ENCODE measurements at places on chromosomes 2 and 18.

GRCh38 chr18:8942021-8942908, 160.2 kb upstream of the NDUFV2 start:
- no peaks in the 10 kb centered on the region for H3K4me1 ChIP-seq
- no peaks in the 10 kb centered on the region for H3K36me3 ChIP-seq
- peaks cover 3% of the 10 kb centered on the region for H3K27me3 ChIP-seq
- H3K4me3 ChIP-seq: no peak overlapping the region
- H3K27ac ChIP-seq: no peak overlapping the region

DNA sequence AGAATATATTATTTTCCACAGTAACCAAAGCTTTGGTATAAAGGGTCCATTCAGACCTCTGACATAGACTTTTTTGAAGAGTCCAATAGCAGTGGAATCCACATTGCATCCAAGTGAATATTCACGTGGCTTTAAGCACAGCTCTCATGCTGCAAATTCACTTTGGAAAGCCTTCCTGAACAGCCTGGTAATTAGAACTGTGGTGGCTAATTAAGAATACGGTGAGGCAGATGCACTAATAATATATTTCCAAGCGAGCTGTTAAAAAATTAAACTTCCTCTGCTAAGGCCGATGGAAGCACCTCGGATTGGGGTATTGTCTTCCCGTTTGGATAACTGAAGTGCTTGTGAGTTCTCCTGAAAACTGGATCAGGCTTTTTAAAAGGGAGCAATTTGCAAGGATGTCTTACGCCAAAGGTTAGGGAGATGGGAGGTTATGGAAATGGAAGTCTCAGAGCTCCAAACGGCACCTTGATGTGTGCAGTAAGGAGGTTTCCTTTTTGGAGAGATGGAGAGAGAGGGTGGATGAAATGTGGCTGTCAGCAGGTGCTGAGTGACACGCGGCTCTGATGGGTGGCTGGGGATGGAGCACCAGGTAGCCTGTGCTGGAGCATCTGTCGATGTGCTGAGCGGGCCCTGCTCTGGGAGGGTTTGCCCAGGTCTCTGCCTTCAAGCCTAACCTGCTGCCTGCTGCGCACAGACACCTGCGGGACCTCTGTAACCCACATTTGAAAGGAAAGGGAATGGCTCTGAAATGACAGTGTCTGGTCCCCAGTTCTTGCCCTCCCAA, 37.5 kb downstream of the CABLES1 start:
- no peaks in the 10 kb centered on the region for H3K27me3 ChIP-seq
- H3K36me3 ChIP-seq: no peaks in the 10 kb centered on the region
- no peaks in the 10 kb centered on the region for H3K4me1 ChIP-seq
- no peak overlapping the region for H3K27ac ChIP-seq

GRCh38 chr2:109537565-109538222, 76.1 kb downstream of the SEPTIN10 start:
- H3K36me3 ChIP-seq: no peaks in the 10 kb centered on the region
- no peak overlapping the region for H3K27ac ChIP-seq
- DNase-seq: no peak
- H3K4me3 ChIP-seq: no peak overlapping the region

- H3K4me1 ChIP-seq: peaks cover 31% of the 10 kb centered on the region
- H3K4me3 ChIP-seq: no peak overlapping the region
- H3K27ac ChIP-seq: no peak overlapping the region
- no peak for DNase-seq
- peaks cover 61% of the 10 kb centered on the region for H3K36me3 ChIP-seq
Measured at GRCh38 chr2:180992994-180993393, 12.6 kb downstream of the UBE2E3 start.

DNA sequence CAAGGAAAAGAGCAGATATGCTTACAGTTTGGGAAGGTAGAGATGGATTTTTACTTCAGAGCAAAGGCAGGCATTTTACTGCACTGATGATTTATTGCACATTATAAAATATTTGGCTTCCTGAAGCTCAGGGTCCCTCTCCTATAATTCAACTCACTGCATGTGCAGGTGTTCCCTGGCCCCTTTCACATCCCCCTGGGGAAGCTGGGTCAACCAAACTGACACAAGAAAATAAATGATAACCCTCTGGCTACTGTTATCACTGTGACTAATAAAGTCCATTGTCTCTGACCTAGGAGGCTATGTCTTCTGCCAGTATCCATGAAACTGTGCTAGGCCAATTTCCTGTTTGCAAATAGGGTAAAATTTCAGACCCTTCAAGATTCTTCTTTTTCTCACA, 163.1 kb downstream of the ARL6IP6 start:
- H3K36me3 ChIP-seq: no peaks in the 10 kb centered on the region
- no peak for DNase-seq
- no peaks in the 10 kb centered on the region for H3K27me3 ChIP-seq
- H3K4me3 ChIP-seq: no peak overlapping the region
- no peaks in the 10 kb centered on the region for H3K4me1 ChIP-seq

GRCh38 chr2:203070701-203071100, 56.0 kb downstream of the NBEAL1 start:
- H3K27ac ChIP-seq: no peak overlapping the region
- H3K4me3 ChIP-seq: no peak overlapping the region
- no peak for DNase-seq
- H3K4me1 ChIP-seq: peaks cover 6% of the 10 kb centered on the region
- no peaks in the 10 kb centered on the region for H3K27me3 ChIP-seq
- H3K36me3 ChIP-seq: peaks cover 33% of the 10 kb centered on the region

- H3K36me3 ChIP-seq: no peaks in the 10 kb centered on the region
- DNase-seq: no peak
- no peaks in the 10 kb centered on the region for H3K27me3 ChIP-seq
Measured at GRCh38 chr2:72291059-72291458, 143.4 kb upstream of the CYP26B1 start.

- H3K4me1 ChIP-seq: no peaks in the 10 kb centered on the region
- H3K27ac ChIP-seq: no peak overlapping the region
- H3K4me3 ChIP-seq: no peak overlapping the region
Measured at GRCh38 chr2:211070547-211070946, 514.1 kb downstream of the CPS1 start.

DNA sequence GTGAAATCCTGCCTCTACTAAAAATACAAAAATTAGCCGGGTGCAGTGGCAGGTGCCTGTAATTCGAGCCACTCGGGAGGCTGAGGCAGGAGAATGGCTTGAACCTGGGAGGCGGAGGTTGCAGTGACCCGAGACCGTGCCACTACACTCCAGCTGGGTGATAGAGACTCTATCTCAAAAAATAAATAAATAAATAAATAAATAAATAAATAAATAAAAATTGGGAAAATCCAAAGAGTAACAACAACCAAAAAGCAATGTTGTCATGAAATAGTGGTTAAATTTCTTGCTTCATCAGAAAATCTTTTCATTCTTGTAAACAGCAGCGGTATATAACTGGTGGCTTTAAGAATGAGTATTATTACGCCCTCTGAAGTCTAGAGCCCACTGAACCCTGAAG, 54.4 kb downstream of the HEATR5B start:
- no peak overlapping the region for H3K4me3 ChIP-seq
- no peak for DNase-seq
- H3K4me1 ChIP-seq: no peaks in the 10 kb centered on the region
- peaks cover 62% of the 10 kb centered on the region for H3K36me3 ChIP-seq

GRCh38 chr2:148553332-148553887, 91.1 kb upstream of the EPC2 start:
- H3K4me3 ChIP-seq: no peak overlapping the region
- H3K4me1 ChIP-seq: peaks cover 4% of the 10 kb centered on the region
- no peaks in the 10 kb centered on the region for H3K27me3 ChIP-seq
- DNase-seq: no peak
- H3K27ac ChIP-seq: no peak overlapping the region

DNA sequence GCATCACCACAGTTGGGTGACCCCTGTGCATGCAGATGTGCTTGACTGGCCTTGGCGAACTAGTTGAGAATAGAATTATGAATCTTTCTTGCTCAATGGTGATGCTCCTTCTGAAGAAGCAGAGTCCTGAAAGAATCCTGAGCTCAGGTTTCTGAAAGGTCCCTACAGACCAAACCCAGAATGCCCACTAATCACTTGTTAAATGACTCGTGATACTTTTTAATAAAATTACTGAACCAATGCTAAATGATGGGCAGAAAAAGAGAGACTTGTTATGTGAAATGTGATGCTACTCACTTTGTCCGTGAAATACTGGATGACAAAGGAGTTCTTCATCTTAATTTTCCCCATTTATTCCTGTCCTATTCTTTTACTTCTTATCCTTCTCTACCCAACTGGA, 263.5 kb upstream of the LRRTM1 start:
- H3K4me1 ChIP-seq: no peaks in the 10 kb centered on the region
- H3K27me3 ChIP-seq: no peaks in the 10 kb centered on the region
- no peak overlapping the region for H3K27ac ChIP-seq
- H3K36me3 ChIP-seq: no peaks in the 10 kb centered on the region
- no peak for DNase-seq

- DNase-seq: no peak
- no peaks in the 10 kb centered on the region for H3K27me3 ChIP-seq
- no peaks in the 10 kb centered on the region for H3K4me1 ChIP-seq
- H3K4me3 ChIP-seq: no peak overlapping the region
- no peaks in the 10 kb centered on the region for H3K36me3 ChIP-seq
- H3K27ac ChIP-seq: no peak overlapping the region
Measured at GRCh38 chr18:28409811-28410210, 232.9 kb upstream of the CDH2 start.

GRCh38 chr2:203697190-203697589, 9.2 kb upstream of the CD28 start:
- peaks cover 15% of the 10 kb centered on the region for H3K4me1 ChIP-seq
- H3K27ac ChIP-seq: no peak overlapping the region
- no peak overlapping the region for H3K4me3 ChIP-seq
- H3K36me3 ChIP-seq: no peaks in the 10 kb centered on the region
- no peak for DNase-seq
- no peaks in the 10 kb centered on the region for H3K27me3 ChIP-seq

DNA sequence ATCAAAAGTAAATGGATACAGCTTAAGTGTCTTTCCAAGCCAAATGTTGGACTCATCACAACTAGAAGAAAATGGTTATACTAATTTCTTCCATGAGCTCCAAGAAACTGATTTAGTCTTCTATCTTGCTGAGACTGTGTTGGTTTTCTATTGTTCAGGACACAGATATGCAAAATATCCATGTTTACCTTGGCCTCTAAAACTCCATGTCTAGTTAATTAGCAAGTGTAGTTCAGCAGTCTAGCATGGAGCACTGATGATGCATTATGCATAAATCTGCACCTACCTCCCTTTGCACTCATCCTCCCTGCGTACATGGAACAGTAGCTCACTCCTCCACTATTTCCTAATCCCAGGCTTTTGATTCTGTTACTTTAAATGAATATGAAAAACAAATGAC, 731.4 kb upstream of the CHAC2 start:
- H3K36me3 ChIP-seq: no peaks in the 10 kb centered on the region
- H3K27ac ChIP-seq: no peak overlapping the region
- no peaks in the 10 kb centered on the region for H3K4me1 ChIP-seq
- no peaks in the 10 kb centered on the region for H3K27me3 ChIP-seq
- DNase-seq: no peak

- H3K27me3 ChIP-seq: peaks cover 30% of the 10 kb centered on the region
- peaks cover 14% of the 10 kb centered on the region for H3K4me1 ChIP-seq
- DNase-seq: peak; percentile 22
- H3K27ac ChIP-seq: no peak overlapping the region
Measured at GRCh38 chr18:79388043-79388442, 7.7 kb upstream of the NFATC1 start.

DNA sequence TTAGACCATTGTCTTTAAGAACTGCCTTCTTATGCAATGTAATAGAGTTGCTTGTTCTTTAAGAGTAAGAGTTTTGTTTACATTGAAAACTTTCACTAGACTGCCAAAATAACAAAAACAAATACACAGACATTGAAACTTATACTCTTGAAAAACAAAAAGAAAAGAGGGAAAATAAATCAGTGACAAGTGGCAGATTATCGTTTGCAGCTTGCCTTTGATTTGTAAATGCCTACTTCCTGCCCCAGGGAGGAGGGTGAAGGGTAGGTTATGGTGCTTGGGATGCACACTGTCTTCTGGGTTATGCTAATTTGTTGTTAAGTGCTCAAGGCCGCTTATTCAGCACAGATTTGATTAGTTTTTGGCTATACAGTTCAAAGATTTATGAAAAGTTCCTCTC, 198.7 kb downstream of the TGIF1 start:
- H3K36me3 ChIP-seq: peaks cover 2% of the 10 kb centered on the region
- DNase-seq: no peak
- no peak overlapping the region for H3K4me3 ChIP-seq
- no peak overlapping the region for H3K27ac ChIP-seq
- peaks cover 29% of the 10 kb centered on the region for H3K4me1 ChIP-seq
- H3K27me3 ChIP-seq: no peaks in the 10 kb centered on the region

- H3K4me3 ChIP-seq: no peak overlapping the region
- H3K27ac ChIP-seq: no peak overlapping the region
- peak; percentile 43 for DNase-seq
Measured at GRCh38 chr2:44016282-44016681, 20.5 kb upstream of the LRPPRC start.

GRCh38 chr2:42937171-42937875, 144.9 kb upstream of the HAAO start:
- H3K4me3 ChIP-seq: no peak overlapping the region
- no peak for DNase-seq
- no peak overlapping the region for H3K27ac ChIP-seq
- no peaks in the 10 kb centered on the region for H3K36me3 ChIP-seq
- no peaks in the 10 kb centered on the region for H3K4me1 ChIP-seq

GRCh38 chr2:23347471-23348092, 37.4 kb upstream of the KLHL29 start:
- no peak overlapping the region for H3K4me3 ChIP-seq
- H3K27me3 ChIP-seq: peaks cover 16% of the 10 kb centered on the region

DNA sequence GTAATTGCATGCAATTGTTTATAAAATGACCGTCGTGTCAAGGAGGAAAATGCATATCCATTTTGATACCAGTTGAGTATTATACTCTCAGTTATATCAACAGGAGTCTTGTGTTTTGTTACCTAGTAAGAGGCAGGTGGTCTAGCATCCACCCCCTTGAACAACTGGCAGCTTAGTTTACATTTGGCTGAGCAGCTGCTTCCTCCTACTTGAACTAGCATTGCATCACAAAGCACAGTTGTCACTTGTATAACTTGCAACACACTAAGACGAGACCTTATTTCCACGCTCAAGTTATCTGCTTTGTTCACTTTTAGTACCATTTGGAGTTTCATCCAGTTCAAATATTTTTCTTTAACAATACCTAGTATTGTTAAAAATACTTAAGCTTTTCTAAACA, 75.4 kb upstream of the UBE2E3 start:
- no peak overlapping the region for H3K27ac ChIP-seq
- peaks cover 16% of the 10 kb centered on the region for H3K27me3 ChIP-seq
- no peaks in the 10 kb centered on the region for H3K36me3 ChIP-seq
- no peak overlapping the region for H3K4me3 ChIP-seq
- no peaks in the 10 kb centered on the region for H3K4me1 ChIP-seq

DNA sequence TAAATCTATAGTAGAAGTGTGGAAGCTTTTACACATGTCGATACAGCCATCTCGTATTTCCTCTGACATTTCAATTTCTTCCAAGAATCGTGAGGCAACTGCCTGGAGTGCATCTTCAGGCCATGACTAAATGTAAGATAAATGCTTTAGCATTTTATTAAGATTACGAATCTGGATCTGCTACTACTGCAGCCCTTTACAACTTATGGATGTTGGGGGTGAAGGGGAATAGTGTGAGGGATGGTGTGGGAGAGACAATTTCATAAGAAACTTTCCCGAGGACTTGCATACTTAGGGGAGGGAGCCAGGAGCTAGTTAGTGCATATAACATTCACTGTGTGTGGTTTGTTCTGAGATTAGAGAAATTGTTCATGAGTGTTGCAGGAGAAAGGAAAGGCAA, 204.8 kb downstream of the SLC39A10 start:
- peaks cover 3% of the 10 kb centered on the region for H3K27me3 ChIP-seq
- no peak overlapping the region for H3K27ac ChIP-seq

Measured in activated T-cell treated with anti-CD3 and anti-CD28 coated beads, Interleukin-2, amount 50 U/mL, for 24 hours (primary cell).